ENCODE measurements at places on chromosomes 7 and 10.

GRCh38 chr10:12387561-12388210 is 38.3 kb downstream of the CAMK1D start:
- DNase-seq: no peak

DNA sequence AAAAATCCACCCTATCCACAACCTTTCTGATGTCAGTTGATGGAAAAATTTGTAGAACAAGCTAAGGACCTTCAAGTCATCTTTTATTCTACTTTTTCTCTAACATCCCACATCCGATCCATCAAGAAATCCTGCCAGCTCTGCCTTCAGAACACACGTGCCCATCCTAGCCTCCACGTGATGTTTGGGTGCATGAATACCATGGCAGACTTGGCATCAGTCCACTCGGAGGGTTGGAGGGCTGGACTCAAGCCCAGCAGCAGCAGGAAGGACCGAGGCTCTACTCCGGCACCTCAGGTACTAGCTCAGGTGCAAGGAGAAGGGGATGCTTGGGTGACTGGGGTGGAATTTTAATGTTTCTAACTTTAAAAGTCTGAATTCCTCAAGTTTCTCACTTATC is 428.6 kb downstream of the DPP6 start:
- DNase-seq: no peak

GRCh38 chr7:129514683-129515082 is 12.4 kb downstream of the SMKR1 start:
- no peak for DNase-seq

DNA sequence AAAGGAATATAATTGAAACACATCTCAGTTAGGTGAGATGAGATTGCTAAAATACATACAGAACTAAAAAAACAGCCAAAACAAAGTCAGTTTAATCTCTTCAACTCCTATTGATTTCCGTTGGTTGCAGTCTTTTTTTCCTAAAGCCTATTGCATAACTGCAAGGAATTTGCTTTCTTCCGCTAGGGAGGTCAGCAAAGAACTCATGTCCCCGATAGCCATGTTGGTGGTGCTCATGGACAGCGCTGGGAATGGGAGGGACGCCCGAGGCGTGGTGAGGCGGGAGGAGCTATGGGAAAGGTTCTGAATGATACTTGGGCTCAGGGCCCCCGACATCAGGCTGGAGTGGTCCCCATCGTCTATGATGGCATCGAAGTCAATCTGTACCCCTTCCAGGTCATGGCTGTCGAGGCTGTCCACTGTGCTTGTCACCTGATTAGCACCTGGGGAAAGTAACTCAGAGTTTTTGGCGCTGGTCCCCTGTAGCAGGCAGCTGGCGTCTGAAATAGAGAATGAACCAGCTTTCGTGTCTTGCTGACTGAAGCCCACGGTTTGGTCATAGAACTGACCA is 261.4 kb upstream of the INHBA start:
- no peak for DNase-seq

- no peak for DNase-seq
Observed at GRCh38 chr10:49140304-49141177, 6.7 kb upstream of the FAM170B start.

DNA sequence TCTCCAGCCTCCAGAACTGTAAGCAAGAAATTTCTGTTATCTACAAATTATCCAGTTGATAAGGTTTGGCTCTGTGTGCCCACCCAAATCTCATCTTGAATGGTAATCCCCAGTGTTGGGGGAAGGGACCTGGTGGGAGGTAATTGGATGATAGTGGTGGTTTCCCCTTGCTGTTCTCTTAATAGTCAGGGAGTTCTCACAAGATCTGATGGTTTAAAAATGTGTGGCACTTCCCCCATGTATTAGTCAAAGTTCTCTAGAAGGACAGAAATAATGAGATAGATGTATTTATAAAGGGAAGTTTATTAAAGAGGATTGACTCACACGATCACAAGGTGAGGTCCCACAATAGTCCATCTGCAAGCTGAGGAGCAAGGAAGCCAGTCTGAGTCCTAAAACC is 56.2 kb upstream of the APBB1IP start:
- no peak for DNase-seq

- DNase-seq: no peak
Observed at GRCh38 chr10:132792796-132793195, 6.8 kb upstream of the NKX6-2 start.

- no peak for DNase-seq
Observed at GRCh38 chr10:49650724-49651034, 28.8 kb upstream of the C10orf53 start.

DNA sequence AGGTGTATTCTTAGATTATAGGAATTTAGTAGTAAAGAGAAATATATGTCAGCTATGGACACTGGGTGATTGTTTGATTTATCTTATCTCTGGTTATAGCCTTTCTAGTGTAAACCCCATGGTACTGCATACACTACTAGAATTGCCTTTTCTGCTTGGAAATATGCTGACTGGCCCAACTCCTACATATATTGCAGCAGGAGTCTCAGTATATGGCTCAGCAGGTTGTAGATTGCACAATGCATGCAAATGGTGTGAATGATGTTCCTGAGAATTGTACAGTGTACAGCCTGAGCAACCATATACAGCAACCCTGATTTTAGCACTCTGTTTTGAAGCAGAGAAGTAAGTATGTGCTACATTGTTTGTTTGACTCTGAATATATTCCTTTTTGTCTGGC is 153.4 kb upstream of the NPY start:
- DNase-seq: no peak

DNA sequence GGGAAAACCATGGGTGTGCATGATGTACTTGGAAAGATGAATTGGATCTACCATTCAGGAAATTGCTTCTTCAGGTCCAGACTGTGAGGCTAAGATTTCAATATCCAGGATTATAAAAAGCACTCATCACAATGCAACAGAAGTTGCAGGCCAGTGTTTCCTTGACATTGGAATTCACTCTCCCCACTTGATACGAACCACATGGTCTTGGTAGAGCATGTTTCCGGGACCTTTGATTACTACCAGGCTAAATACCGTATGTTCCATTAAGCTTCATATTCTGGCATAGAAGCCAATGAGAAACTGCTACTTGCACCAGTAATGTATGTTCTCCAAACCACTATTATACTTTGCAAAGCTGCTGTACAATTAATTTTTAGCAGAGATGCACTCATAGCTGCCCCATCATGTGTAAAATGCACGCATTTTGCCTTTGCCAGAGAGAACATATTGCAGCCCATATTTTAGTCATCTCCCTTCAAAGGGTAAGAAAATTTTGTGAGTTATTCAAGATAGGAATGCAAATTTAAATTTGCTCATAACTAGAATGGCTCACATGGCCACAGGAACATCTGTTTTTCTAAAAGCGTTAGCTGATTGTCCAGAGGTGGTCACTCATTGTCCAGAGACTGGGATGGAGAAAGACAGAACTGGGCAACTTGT is 8.1 kb downstream of the FRMD4A start:
- no peak for DNase-seq

DNA sequence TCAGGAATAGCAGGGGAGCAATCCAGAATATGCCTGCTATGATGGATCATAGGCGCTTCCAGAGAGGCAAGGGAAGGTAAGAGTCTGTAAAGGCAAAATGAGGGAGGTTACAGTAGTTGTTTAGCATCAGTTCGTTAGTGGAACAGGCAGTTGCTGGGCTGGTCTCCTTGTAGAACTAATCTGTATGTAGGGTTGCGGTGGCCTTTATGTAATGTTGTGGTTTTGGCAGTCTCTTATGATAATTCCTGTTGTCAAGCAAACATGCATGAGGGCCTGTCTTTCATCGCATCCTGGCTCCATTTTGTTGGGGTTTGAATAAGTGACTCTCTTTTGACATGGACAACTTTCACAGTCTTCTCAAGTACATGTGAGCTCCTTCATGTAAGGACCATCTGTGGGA is 427.8 kb upstream of the LRGUK start:
- DNase-seq: no peak

GRCh38 chr10:121736315-121737130 is 138.3 kb upstream of the FGFR2 start:
- no peak for DNase-seq

DNA sequence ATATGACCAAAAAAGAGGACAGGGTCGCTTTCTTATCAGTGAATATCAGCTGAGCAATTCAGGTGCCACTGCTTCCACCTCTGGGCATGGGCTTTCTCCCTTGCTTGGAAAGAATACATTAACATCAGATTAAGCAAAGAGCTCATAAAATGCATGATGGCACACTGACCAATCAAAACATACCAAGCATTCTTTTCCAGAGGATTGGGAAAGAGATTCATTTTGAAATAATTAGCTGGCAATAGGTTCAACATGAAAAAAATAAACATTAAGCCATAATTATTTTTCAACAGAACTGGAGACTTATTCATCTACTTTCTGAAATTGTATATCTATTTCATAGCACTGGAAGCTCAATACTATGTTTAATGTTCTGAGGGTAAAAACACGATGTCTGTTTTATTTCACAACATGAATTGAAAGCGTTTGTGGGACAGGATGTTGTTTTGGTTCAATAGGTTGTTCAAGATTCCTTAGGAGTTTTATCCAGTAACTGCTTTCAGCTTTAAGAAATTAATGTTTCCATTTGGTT is 53.2 kb downstream of the TFAM start:
- DNase-seq: no peak

- no peak for DNase-seq
Observed at GRCh38 chr7:121109145-121109544, 120.6 kb downstream of the CPED1 start.

DNA sequence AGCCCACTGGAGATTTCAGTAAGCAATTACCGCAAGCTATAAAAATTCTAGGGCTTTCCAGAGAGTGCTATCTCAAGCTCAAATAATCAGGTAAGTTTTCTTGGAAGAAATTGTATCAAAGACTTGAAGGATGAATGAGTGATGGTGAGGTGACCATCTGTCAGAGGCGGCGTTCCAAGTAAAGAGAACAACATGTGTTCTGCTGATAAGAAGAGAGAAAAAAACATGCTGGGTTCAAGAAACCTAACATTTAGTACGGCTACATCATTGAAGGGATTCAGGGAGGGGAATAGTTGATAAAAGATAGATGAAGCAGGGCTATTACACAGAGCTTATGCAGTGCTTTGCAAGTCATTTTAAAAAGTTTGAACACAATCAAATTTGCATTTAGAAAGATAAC is 100.7 kb downstream of the GNAI1 start:
- DNase-seq: no peak

GRCh38 chr7:51850126-51850525 is 533.5 kb upstream of the COBL start:
- DNase-seq: no peak

DNA sequence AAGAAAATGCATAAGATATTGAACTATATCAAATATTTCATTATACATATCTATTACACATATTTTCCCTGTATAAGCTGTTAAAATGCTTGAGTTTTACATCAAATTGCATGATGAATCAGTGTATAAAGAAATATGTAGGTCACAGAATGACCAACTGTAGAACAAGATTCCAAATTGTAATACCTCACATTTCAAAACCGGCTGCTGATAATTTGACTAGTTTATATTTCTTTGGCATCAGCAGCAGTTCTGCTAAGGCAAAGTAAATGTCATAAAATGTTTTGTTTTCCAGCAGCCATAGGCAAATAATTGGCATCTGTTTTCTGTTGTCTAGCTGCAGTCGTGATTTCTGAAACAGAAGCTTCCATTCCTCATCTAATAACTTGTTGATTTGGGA is 633.9 kb downstream of the ARL4A start:
- no peak for DNase-seq

DNA sequence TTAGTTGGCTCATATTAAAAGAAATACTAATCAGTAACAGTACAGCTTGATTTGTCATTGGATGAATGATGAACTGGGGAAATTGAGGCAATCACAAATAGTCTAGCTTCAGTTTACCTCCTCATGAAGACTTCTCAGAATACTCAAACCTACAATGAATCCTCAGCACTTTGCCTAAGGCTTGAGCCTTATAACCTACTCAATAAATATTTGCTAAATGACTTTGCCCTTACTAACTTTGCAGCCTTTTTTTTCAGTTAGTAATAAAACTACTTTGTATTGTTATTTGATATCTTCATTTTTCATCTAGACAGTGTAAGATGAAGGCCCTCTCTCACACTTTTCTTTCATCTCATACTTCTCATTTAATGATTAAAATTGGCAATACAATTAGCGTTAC is 1162.5 kb upstream of the C7orf33 start:
- DNase-seq: no peak

DNA sequence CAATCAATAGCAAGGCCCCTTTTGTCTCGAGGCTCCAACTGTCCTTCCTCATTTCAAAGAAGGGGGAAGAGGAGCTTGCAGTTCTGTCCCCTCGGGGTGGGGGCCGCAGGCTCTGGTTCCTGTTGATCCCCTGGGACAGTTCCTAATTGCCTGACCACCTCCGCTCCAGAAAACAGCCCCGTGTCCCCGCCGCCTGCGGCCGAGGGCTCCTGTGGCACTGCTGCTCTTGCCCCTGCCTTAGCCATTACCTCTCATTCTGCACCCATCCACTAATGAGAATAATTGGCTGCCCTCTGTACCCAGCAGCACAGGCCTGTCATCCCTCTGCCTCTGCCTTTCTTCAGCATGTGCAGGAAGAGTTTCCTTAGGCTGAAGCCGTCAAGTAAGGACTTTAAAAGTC is 668.3 kb upstream of the FOXK1 start:
- no peak for DNase-seq

DNA sequence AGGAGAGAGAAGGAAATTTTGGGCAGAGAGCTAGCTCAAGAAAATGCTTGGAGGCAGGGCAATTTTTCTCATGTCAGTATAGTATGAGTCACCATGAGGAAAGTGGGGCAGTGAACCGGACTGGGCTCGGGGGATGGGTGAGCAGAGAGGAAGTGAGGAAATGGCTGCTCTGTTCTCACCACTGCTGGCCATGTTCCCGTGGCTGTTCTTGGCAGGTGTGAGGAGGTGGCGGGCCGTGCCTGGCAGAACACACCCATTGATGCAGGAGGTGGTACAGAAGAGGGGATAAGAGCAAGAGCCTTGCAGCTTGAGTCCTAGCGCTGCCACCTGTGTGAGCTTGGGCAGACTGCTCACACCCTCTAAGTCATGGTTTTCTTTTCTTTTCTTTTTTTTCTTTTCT is 304.4 kb upstream of the LYZL1 start:
- peak; percentile 64 for DNase-seq

DNA sequence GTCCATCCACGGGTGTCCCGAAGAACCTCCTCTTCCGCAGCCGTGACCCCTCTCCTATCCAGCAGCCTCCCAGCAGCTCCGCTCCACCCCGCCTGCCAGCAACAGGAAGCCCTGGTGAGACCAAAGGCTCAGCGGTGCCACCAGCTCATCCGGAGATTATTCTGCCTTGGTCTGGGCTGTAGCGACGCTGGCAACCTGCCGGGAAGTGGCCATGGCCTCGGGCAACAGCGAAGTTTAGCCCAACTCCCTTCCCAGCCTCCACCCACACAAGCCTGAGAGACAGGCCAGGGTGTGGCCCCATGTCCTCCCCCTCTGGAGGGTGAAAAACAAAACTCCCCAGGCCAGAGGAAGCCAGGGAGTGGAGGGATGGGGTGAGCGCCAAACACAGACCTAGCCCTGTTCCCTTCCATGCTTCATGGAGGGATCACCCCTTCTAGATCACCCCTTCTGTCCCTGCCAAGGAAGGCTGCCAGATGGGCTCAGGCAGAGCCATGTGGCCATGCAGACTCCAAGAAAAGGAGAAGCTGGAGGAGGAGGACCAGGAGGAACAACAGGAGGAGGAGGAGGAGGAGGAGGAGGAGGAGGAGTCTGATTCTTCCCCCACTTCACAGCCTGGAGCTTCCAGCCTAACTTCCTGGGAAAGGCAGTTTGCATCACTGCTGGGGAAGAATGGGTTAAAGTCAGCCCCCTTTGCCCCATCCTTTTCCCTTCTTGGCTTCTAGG is 918 bp downstream of the CALHM2 start:
- DNase-seq: peak; percentile 81
